ENCODE measurements at places on chromosomes 3 and 15.

- no peak for DNase-seq
These were observed 64.0 kb upstream of the DGKG start for GRCh38 chr3:186425788-186426730.

DNA sequence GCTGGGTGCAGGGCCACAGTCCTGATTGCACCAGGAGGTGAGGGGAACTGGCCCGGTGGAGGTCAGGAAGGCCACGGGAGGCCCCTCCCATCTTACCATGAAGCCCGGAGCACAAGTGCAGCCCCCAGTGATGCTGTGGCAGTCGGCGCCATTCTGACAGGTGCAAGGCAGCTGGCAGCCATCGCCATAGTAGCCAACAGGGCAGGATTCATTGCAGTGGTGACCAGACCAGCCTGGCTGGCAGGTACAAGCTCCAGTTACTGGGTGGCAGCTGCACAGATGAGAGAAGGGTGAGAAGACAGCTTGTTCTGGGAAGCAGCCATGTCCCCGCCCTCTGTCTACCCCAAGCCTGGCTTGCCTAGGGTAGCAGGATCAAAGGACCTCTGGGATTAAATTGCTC is 88.2 kb downstream of the RAB11A start:
- no peak for DNase-seq

- no peak for DNase-seq
These were observed 90.7 kb upstream of the MEF2A start for GRCh38 chr15:99474909-99475753.

- DNase-seq = no peak
These were observed 72.9 kb downstream of the CHSY1 start for GRCh38 chr15:101178931-101179330.

GRCh38 chr3:155037508-155038202 is 42.5 kb upstream of the MME start:
- no peak for DNase-seq

DNA sequence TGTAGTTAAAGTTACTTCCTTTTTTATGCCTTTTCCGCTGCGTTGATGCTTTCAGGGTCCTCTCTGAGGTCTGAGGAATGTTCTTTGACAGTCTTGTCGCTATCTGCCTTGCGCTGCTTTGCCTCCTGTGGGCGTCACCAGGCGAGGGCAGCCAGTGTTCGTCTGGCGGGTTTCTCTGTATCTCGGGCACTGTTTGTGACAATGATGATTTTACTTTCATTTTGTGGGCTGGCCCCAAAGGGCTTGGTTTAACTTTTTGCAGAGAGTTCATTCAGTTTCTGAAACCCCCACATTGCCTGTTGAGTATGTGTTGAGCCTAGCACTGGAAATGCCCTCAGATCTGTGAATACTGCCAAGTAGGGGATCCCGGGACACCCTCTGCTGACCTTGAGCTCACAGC is 24.6 kb upstream of the SACM1L start:
- DNase-seq = no peak

DNA sequence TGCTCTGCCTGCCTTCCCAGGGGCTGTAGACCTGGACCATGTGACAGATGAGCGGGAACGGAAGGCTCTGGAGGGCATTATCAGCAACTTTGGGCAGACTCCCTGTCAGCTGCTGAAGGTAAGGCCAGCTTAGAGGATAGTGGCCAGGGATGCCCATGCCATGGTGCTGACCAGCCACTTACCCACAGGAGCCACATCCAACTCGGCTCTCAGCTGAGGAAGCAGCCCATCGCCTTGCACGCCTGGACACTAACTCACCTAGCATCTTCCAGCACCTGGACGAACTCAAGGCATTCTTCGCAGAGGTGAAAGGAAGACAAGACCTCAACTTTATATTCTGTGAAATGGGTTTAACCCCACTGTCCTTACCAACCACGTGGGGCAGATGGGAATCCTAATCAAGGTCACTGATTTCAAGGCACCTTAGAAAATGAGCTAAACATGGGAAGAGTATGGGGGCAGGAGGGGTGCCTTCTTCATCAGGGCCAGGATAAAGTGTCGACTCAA is 26.7 kb downstream of the NBEAL2 start:
- no peak for DNase-seq

DNA sequence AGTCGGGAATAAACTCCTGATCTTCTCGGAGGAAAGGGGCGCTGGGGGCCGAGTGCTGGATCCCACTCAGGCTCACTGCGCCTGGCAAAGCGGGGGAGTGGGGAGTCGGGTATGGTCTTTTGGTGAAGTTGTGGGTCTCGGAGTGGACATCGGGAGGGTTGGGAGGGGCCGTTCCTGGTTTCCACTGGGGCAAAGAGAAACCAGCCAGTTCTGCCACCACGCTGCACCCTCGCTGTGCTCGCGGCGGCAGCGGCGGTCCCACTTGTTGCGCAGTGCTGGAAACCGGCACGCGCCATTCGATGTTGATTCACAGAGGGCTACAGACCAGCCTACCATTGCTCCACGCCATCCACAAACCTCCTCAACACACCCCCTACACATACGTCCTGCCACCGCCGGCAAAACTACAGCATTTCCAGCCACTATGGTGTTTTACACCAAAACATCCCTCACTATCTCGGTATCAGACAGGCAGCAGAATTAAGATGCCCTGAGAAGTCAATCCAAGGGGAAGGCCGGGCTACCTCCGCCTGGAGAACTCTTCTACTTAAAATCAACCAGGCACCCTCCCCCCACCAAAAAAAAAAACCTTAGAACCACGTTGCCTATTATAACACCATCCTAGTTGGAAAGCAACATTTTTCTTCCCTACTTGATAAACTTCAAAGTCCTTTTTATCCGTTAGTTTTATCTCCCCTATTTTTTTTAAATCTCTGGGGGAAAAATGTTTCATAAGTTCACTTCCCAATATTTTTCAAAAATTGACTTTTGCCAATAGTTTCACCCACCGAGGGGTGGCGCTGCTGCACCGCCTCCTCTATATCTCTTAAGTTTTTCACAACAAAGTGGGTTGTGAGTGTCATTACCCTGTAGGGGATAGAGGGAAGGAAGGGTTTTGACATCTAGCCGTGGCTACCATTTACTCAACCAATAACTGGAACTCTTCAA is 3.6 kb downstream of the BCL6 start:
- DNase-seq = peak; percentile 2

GRCh38 chr3:1462856-1463450 is 370.1 kb downstream of the CNTN6 start:
- DNase-seq = no peak

DNA sequence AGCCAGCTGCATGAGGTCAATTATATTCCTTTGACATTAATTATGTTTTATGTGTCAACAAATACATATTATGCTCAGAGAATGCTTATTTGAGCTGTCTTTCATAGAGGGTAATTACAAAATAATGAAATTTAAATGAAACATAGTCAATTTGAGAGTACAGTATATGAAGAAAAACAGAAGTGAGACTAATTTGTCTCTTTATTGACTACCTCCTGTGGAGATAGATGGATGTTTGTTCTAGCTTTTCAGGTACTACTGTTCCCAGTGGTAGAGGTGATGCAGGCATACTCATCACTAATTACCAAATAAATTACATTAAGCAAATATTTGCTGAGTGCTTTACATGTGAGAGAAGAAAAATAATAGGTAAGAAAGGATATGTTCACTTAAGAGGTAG is 1129.6 kb downstream of the OTOL1 start:
- DNase-seq = no peak

- DNase-seq = no peak
These were observed 25.8 kb downstream of the ZPLD1 start for GRCh38 chr3:102460579-102460978.

DNA sequence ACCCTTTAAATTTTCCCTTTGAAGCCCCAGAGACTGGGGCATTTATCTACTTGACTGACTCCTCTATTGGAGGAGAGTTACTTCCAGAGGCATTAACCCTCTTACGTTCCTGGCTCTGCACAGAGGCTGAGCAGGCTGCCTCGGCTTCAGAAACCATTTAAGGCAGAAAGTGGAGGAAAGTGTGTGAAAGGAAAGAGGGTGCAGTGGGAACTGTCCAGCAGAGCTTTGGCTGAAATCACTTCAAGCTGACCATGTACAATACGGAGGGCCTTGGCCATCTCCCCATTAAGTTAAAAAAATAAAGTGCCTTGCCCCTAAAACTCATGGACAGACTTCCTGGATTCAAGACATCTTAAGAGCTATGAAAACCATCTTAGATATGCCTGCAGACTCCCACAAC is 238.7 kb downstream of the SV2B start:
- DNase-seq = no peak

- peak; percentile 44 for DNase-seq
These were observed 599.0 kb downstream of the MAGI1 start for GRCh38 chr3:65439641-65440284.

DNA sequence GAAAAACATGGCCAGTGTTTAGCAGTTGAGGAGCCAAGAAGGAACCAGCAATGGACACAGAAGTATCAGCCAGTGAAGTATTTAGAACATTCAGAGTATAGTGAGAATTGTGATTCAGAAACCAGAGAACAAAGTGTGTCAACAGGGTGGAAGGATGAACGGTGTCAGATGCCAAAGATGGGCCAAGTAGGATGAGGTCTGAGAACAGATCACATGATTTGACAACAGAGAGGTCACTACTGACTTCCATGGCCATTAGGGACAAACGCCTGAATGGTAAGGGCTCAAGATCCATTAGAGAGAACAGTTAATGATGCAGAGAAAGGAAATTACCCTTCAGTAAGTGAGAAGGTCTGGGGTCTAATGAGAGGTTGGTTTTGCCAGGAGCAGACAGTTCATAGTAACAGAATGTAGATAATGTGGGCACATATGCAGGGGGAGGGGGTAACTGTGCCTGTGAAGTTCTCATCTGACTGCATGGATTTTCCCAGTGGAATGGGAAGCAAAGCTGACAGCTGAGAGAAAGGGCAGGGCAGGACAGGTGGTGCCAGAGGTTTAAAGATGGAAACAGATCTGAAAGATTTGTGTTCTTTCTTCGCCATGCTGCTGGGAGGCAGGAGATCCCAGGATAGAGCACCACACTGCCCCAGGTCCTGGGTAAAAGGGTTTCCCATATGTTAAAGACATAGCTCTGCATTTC is 4.8 kb upstream of the ACAD9 start:
- DNase-seq = no peak

- DNase-seq = no peak
These were observed 710 bp downstream of the ABHD10 start for GRCh38 chr3:111979434-111980038.

GRCh38 chr3:102810937-102811336 is 376.1 kb downstream of the ZPLD1 start:
- DNase-seq = no peak

DNA sequence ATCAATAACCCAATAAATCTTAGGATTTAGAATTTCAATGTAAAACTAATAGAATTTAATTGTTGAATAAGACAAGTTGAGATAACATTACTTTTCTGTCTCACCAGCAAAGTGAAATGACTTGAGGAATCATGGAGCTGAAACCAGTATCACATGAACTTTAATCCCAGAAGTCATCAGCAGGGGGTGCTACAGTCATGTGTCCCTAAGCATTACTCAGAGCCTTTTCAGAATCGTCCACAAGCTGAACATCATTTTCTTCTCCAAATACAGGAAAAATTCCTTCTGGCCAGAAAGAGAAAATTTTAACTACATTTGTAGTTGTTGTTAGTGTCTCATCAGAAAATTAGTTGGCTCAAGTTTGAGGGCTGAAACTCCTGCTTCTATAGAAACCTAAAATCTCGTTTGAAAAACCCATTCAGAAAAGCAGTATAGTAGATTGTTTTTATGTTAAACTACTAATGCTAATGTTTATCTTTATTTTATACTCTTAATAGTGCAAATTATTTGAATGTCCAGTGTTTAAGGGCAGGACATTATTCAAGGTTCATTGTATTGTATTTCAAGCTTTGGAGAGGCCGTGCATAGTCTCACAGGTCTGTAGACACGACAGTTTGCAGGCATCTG is 384.1 kb downstream of the PLOD2 start:
- no peak for DNase-seq

DNA sequence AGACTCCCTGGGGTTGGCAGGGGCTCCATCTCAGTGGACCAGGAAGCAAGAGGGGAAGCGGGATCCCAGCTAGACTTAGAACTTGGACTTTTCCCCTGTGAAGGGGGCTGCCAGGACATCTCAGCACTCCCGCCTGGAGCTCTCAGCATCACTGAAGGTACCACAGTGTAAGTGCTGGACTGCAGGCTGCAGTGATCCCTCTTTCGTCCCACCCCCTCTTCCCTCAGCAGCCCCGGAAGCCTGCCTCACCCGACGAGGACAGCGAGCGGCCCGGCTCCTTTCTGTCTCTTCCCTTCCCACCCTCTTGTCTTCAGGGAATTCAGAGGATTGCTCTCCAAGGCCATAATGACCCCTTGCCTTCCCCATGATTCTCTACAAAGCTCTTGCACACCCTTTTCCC is 94.4 kb downstream of the ANP32A start:
- DNase-seq = no peak

- no peak for DNase-seq
These were observed 4.6 kb upstream of the SIN3A start for GRCh38 chr15:75455982-75456531.

DNA sequence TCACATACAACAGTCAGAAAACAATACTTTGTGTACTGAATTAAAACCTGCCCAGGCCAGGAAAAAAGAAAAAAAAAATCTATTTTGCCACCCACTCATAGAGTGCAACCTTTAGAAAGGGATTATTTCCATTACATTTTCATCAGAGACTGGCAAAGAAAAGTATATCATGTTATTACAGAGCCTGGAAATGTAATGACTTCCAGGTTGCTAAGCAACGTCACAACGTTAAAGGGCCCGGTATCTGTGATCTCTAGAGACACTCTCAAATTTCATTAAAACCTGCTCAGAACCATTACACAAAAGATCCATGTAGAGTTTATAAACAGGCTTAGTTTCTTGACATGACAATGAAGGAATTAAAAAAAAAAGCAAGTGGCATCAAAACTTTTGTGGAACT is 170.5 kb downstream of the CTNNB1 start:
- DNase-seq = no peak

DNA sequence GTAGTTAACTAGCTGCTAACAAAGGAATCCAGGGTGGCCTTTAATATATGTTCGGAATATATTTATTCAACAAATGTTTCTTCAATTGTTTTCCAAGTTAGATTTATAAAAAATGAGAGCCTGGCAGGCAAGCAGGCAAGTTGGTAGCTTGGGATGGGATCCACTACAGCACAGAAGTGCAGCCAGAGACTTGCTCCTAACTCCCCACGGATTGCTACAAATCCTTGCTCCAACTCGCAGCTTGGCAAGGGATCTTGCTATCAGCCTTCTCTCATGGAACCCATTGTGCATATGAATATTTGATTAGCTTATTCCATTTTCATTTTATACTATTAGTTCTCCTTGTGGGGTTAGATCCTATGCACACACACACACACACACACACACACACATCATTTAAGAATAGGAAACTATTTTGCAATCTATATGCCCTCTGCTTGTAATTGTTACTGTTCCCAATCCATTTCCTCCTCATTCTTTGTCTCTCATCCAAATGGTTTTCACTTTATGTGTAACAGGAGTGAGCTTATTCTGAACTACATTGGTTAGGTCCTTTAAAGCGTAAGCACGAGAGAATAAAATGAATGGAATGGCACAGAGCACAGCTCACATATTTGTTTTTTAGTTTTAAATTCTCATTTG is 505.6 kb downstream of the LPP start:
- DNase-seq = no peak

Measured in amygdala (tissue), 56 donors.